ENCODE measurements at places on chromosomes 12 and 14.

GRCh38 chr14:23009483-23009938 lies 432 bp downstream of the C14orf93 start:
- DNase-seq, result no peak

DNA sequence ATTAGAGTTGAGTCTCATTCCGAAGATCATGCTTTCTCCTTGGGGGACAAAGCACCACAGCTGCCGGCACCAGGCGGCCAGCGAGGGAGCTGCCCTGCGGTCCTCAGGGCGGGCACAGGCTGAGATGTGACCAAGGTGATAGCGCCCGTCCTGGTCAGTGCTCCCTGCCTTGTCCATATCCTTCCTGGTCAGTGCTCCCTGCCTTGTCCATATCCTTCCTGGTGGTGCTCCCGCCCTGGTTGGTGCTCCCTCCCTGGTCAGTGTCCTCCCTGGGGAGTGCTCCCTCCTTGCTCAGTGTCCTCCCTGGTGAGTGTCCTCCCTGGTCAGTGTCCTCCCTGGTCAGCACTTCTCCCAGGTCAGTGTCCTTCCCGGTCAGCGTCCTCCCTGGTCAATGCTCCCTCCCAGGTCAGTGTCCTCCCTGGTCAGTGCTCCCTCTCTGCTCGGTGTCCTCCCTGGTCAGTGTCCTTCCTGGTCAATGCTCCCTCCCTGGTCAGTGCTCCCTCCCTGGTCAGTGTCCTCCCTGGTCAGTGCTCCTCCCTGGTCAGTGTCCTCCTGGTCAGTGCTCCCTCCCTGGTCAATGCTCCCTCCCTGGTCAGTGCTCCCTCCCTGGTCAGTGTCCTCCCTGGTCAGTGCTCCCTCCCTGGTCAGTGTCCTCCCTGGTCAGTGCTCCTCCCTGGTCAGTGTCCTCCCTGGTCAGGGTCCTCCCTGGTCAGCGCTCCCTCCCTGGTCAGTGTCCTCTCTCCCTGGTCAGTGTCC lies 92.2 kb downstream of the ADGRD1 start:
- DNase-seq, result no peak

GRCh38 chr12:115257791-115258190 lies 573.8 kb upstream of the TBX3 start:
- no peak for DNase-seq

DNA sequence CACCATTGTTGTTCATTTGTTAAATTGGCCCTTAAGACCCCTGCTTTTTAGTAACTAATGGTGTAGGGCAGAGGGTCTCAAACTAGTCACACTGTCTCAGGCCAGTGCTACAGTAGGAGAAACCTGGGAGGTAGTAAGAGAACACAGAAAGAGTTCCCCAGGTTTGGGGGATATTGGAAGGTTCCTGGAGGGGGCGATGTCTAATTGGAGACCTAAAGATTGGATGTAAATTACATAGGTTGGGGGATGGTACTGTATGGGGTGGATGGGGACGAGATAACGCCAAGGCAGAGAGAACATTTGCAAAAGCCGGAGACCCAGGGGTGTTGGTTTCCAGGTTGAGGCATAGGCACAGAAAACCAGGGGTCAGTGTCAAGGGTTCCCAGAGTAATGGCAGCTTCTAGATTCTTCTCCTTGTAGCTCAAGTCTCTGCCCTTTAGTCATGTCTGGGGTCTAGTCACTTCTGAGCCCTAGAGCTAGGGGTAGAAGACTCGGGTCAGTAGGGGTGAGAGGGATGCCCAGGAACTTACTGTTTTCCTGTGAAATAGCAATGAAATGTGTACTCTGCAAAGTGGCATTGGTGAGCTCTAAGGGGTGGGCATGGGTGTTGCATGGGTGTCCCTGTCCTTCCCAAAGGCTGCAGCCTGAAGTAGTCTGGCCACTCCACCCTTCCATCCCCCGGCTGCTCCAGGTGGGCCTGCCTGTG lies 21.8 kb downstream of the PLEKHG3 start:
- DNase-seq, result no peak

- no peak for DNase-seq
Observed at GRCh38 chr12:116455540-116456329, 103.4 kb upstream of the MAP1LC3B2 start.

DNA sequence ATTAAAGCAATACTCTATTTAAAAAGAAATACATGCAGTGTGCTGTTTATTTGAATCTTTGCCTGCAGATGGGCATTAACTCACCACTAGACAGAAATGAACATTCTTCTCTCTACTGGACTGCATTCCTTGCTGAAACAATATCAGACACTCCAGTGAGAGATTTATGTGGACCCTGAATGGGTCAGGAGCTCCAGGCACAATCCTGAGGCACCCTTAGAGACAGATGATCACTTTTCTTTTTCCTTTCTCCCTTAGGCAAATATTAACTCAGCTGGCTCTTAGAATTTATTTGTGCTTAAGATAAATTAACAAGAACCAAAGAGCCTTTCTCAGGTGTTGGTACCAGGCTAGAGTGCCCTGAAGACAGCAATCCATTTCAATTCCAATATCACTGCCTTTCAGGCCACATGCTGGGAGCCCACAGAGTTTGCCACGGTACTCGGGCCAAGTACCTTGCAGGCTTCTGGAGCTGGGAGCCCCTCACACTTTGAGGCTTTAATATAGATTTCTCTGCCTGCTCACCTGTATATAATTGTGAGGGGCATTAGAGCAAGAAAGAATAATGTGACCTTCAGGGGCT lies 173.0 kb downstream of the EMP1 start:
- no peak for DNase-seq

DNA sequence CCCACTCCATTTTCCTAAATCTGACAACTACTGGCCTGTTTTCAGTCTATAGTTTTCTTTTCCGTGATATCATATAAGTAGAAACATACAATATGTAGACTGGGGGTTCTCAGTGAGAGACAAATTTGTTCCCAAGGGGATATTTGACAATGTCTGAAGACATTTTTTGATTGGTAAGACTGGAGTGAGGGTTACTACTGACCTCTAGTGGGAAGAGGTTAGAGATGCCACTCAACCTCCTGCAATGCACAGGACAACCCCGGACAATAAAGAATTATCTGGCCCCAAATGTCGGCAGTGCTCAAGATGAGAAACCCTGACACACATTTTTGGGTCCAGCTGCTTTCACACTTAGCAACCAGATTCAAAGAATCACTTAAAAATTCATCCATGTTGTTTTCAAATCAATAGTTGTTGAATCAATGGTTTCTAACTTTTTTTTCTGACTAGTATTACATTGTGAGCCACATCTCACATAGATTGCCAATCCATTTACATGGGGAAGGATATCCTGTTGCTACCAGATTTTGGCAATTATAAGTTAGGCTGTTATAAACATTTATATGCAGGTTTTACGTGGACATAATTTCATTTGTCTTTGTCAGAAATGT lies 307.1 kb downstream of the RPL10L start:
- DNase-seq, result no peak

- no peak for DNase-seq
Observed at GRCh38 chr12:131444220-131445164, 266.4 kb upstream of the SFSWAP start.

GRCh38 chr12:66602483-66603143 lies 76.3 kb downstream of the GRIP1 start:
- no peak for DNase-seq

- no peak for DNase-seq
Observed at GRCh38 chr12:123894823-123895345, 77.7 kb downstream of the CCDC92 start.

DNA sequence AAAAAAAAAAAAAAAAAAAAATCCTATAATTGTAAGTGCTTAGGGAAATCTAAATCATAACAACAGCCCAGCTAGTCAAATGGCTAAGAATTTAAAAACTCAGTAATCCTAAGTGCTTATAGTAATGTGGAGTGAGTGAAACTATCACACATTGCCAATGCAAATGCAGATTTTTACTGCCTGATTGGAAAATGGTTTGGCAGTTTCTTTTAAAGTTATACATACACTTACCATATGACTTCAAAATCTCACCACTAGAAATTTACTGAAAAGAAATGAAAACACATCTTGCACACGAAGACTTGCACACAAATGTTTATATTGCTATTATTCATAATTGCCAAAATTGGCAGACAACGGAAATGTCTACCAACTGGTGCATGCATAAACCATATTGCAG lies 51.3 kb upstream of the STXBP6 start:
- DNase-seq, result no peak

All from activated T-cell treated with anti-CD3 and anti-CD28 coated beads for 4 hours (primary cell).